CD4-positive, alpha-beta T cell treated with Interleukin-21 for 1 hour (primary cell): ENCODE measurements at places on chromosomes 3 and 15.

GRCh38 chr15:57387564-57388076, 11.3 kb downstream of the CGNL1 start:
- DNase-seq = no peak

DNA sequence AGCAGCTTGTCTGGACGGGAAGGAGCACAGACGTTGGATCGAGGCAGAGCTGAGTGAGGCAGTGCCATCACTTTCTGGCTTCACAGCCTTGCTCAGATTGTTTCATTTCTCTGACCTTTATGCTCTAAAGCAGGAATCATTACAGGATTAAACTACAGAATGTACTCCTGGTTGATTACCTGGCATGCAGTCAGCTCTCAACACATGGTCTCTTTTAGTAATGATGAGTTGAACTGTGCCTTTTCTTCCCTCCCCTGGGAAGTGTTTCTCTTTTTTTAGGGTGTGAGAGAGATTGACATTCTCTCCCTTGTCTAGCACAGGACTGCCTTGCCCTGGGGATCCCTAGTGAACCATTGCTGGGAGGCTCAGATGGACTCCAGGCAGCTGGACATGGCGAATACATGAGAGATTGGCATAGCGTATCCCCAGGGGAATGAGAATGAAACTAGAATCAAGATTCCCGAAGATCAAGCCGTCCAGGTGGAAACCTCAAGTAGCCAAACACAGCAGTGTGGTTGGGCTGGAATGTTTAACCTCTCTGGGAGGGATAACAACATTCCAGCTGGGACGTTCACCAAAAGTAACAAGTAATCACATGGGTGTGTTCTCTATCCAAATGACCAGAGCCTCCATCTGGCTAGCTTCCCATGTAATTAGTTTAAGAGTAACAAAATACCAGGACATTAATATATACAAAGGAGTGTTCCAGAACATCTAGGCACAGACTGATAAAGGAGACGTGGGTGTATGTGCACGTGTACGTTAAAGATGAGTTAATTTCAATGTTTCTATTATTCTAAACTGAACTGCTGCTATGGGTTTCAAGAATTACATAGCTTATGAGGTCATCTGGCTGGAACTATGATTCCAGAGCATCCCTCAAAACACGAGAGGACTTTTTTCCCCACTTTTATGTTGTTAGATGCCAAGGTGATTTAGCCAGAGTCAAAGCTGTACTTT, 118.6 kb upstream of the NR2E3 start:
- DNase-seq = no peak

GRCh38 chr15:83889995-83890394, 236.1 kb downstream of the ADAMTSL3 start:
- DNase-seq = no peak

DNA sequence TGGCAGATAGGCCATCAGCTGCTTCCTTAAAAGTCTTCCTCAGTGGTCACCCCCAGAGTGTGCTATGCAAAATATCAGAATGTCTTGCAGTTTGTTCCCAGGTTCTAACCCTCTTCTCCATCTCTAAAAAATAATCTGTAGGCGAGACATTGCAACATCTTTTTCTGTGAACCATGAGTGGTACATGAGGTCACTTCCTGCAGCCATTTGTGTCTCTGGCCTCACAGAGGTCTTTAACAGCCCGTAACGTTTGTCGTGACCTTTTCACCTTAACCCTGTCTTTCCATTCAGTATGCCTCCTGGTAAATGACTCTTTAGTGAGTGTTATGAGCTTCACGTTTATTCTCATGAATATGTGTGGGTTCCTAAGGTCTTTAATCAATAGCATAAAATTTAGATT, 145.4 kb downstream of the KLHL25 start:
- DNase-seq = peak; percentile 47

- no peak for DNase-seq
These were observed 15.0 kb upstream of the RORA start for GRCh38 chr15:61243983-61244593.

DNA sequence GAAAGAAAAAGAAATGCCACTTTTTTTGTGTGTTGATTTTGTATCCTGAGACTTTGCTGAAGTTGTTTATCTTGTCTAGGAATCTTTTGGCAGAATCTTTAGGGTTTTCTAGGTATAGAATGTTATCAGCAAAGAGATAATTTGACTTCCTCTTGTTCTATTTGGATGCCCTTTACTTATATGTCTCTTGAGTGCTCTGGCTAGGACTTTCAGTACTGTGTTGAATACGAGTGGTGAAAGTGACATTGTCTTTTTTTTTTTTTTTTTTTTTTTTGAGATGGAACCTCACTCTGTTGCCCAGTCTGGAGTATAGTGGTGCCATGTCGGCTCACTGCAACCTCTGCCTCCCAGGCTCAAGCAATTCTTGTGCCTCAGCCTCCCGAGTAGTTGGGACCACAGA, 64.7 kb upstream of the NPHP3 start:
- DNase-seq = no peak

DNA sequence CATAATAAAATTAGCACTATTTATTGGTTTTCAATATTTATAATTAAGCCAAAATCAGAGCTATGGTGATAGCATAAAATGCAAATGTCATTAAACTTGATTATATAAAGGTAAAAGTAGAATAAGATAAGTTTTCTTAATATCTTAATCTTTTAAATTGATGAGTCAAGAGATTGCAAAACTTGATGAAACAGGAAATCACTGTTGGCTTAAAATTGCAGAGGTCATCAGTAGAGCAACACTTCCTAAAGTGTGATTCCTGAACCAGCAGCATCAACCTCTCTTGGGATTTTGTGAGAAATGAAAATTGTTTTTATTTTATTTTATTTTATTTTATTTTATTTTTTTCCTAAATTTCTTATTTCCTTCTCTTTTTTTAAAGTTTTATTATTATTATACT, 226.4 kb upstream of the CTDSPL start:
- no peak for DNase-seq
